ENCODE measurements at places on chromosomes 16 and 17. TPM values are rescaled to one million over a fixed set of nuclear protein-coding genes. Genes with fewer than 3 reads are reported as not detected.
A peak's percentile ranks its signal among the peaks of the same experiment; 100 is the strongest.

DNA sequence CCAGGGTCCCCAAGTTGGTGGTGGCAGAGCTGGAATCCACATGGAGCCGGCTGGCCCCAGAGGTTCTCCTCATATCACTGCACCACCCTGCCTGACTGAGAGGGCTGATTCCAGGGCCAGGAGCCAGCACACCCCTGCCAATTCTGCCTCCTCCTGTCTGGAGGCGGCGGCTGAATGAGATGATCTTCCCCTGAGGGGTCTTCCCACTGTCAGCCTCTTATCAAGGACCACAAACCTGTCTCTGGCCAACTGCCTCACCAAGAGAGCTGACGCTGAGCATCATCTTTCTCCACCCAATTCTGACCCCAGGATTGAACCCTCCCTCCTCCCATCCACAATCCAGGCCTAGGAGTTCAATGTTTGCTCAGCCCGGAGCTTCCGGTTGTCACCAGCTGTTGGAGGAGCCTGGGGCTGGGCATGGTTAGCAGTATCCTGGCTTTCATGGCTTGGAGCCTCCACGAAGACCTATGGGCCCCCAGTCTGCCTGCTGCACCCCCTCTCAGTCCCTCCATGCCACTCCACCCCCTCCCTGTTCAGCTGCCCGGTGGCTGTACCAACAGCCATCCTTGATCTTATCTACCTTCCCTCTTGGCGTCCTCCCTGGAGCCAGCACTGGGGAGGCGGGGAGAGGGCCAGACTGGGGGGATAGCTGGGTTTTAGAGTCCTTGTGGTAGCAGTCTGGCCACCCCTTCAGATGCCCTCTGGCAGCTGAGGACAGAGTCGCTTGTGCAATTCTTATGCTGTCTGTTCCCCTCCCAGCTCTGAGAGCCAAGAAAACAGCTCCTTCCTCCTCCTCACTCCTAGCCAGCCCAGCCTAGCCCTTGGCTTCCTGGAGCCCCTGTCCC is 25.6 kb downstream of the ABCC3 start:
- no peaks in the 10 kb centered on the region for H3K36me3 ChIP-seq
- no peak overlapping the region for H3K4me3 ChIP-seq
- DNase-seq, result no peak
- no peaks in the 10 kb centered on the region for H3K4me1 ChIP-seq
- H3K27me3 ChIP-seq, result no peaks in the 10 kb centered on the region

- no peak overlapping the region for H3K27ac ChIP-seq
- no peaks in the 10 kb centered on the region for H3K36me3 ChIP-seq
- no peaks in the 10 kb centered on the region for H3K27me3 ChIP-seq
Measured at GRCh38 chr16:67673712-67674580, 7.3 kb downstream of the C16orf86 start.

DNA sequence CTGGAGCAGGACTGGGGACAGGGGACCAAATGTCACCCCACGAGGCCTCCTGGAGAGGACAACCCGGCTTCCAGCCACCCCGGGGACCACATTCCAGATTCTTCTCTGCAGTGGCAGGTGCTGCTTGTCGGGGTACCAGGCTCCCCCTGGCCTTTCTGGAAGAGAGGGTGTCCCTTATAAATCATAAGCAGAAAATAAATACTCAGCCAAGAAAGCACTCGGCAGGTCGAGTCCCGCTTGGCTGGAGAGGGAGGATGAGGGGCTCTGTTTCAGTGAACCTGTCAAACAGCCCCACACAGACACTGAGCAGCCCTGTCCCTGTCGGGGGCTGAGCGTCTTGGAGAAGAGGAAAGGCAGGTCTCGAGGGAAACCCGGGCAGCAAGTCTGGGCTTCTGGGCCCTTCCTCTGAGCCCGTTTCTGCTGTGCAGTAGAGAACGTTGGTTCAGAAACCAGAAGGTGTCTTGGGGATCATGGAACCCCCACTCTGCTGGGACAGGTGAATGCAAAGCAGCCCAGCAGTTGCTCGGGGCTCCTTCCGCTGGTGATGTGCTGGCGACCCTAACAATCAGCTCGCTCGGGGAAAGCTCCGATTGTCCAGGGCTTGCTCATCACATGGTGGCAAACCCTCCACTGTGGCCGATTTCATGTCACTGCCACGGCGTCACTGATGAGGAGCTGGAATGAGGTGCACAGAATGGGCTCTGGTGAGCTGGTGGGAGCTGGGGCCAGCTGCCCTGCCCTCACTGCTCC is 36.6 kb downstream of the COX4I1 start:
- H3K27me3 ChIP-seq, result no peaks in the 10 kb centered on the region
- H3K4me3 ChIP-seq, result no peak overlapping the region
- no peaks in the 10 kb centered on the region for H3K36me3 ChIP-seq
- H3K27ac ChIP-seq, result no peak overlapping the region
- DNase-seq, result peak; percentile 51

- H3K4me3 ChIP-seq, result no peak overlapping the region
- H3K27me3 ChIP-seq, result no peaks in the 10 kb centered on the region
- H3K36me3 ChIP-seq, result no peaks in the 10 kb centered on the region
- DNase-seq, result no peak
- H3K4me1 ChIP-seq, result no peaks in the 10 kb centered on the region
Measured at GRCh38 chr17:34635876-34636275, 56.5 kb downstream of the TMEM132E start.

- DNase-seq, result no peak
- no peak overlapping the region for H3K4me3 ChIP-seq
- H3K27ac ChIP-seq, result no peak overlapping the region
- H3K36me3 ChIP-seq, result no peaks in the 10 kb centered on the region
- no peaks in the 10 kb centered on the region for H3K4me1 ChIP-seq
Measured at GRCh38 chr17:81978524-81979298, 1.3 kb downstream of the ASPSCR1 start.

GRCh38 chr17:10088444-10088843 is 110.0 kb downstream of the GAS7 start:
- H3K4me1 ChIP-seq, result no peaks in the 10 kb centered on the region
- H3K4me3 ChIP-seq, result no peak overlapping the region
- no peaks in the 10 kb centered on the region for H3K36me3 ChIP-seq
- DNase-seq, result peak; percentile 5

DNA sequence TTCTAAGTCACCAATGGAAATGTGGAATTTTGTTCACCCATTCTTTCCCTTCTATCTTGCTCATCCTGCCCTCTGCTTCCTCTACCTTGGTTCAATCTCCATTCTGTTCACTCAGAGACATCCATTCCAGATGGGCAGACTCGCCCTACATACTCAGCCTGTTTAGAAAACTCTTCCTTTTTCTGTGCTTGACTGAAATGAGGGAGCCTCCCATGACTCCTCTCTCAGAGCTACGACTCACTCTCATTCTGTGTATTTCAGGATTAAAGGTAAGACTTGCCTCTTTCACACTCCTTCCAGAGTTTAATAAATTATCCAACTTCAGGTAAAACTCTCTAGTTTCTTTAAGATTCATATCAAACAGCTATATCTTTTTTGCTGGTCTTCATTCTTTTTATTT is 182.8 kb downstream of the HS3ST3A1 start:
- H3K27me3 ChIP-seq, result no peaks in the 10 kb centered on the region
- no peaks in the 10 kb centered on the region for H3K4me1 ChIP-seq
- no peak overlapping the region for H3K27ac ChIP-seq
- no peak for DNase-seq
- no peaks in the 10 kb centered on the region for H3K36me3 ChIP-seq

DNA sequence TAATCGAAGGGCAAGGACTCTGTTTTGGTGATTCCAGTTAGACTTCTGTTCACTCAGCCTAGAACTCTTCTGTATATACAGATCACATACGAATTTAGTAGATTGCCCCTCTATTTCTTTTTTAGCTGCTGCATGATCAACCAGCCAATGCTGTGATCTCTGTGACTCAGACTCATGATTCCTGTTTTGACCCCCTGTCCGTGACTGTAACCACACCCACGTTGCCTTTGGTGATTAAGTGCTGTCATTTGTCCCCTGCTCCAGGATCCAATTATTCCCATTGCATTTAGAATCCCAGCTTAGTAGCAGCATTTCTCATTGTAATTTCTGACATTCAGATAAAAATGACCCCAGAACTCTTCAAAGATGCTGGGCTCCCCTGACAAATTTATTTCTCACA is 545.7 kb downstream of the NPIPA7 start:
- no peaks in the 10 kb centered on the region for H3K4me1 ChIP-seq
- no peaks in the 10 kb centered on the region for H3K27me3 ChIP-seq
- no peak for DNase-seq
- no peak overlapping the region for H3K4me3 ChIP-seq
- no peaks in the 10 kb centered on the region for H3K36me3 ChIP-seq

- no peaks in the 10 kb centered on the region for H3K27me3 ChIP-seq
- peak overlapping the region; percentile 93 for H3K27ac ChIP-seq
- H3K4me1 ChIP-seq, result peaks cover 14% of the 10 kb centered on the region
Measured at GRCh38 chr17:59427996-59428395, 96.5 kb downstream of the YPEL2 start.

DNA sequence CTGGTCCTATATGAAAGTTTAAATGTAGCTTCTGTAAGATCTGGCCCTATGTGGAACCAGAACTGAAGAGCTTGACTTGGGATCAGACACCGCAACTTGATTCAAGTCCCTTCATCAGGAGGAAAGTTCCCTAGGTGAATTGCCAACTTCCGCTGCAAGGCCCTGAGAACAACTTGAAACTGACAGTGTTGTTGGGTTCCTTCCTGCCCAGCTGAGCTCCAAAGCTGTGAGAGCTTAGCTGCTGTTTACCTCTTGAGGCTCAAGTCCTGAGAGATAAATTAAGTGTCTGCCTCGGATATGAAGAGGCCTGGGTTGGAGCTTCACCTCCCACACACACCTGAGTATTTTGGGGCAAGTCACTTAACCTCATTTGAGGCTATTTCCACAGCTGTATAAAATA is 44.7 kb downstream of the REXO5 start:
- H3K27ac ChIP-seq, result peak overlapping the region; percentile 100
- peaks cover 16% of the 10 kb centered on the region for H3K4me1 ChIP-seq
- DNase-seq, result no peak

AGRP gene
- total RNA-seq, result not detected

- no peak for DNase-seq
- H3K4me1 ChIP-seq, result peaks cover 2% of the 10 kb centered on the region
- H3K36me3 ChIP-seq, result no peaks in the 10 kb centered on the region
- H3K4me3 ChIP-seq, result no peak overlapping the region
Measured at GRCh38 chr16:82728901-82729300, 102.1 kb downstream of the CDH13 start.

NPW gene
- total RNA-seq, result 1.2 TPM

KRTAP16-1 gene
- total RNA-seq, result not detected

PYDC1 gene
- total RNA-seq, result not detected

DNA sequence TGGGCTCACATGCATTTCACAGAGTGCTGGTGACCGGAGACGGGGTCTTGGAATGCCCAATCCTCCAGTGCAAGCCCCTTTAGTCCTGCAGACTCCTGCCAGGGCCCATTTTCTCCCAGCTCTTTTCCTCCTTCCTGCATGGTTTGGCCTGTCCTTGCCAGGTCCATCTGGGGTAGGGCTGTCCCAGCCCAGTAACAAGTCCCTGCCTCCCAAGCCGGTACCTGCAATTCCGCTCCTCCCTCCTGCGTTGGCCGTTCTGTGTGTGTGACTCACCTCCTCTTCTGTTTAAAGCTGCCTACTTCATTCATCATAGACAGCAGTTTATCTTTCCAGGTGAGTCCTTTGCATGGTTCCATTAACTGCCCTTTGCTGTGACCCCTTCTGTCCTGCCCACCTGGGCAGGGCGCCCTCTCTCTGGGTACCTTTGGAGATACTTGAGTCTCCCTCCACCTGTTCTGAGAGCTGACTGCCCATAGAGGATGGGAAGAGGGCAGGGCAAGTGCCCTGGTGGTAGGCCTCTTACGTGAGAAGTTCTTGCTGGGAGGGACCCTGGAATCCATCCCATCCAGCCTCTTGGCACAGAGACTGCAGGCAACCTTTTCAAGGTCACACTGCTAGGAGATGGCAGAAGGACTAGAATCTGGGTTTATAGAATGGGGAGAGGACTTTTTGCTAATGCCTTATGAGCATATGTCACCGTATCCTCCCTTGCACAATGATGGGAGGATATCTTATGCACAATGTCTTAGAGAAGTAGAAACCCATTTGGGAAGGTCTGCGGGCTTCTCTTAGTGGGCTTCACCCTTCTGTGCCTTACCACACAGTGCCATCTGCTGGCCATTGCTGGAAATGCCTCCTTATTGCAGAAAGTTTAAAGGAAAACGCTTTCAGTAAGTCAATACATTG is 29.7 kb upstream of the LGALS9 start:
- peak; percentile 91 for DNase-seq
- H3K36me3 ChIP-seq, result no peaks in the 10 kb centered on the region
- H3K27me3 ChIP-seq, result no peaks in the 10 kb centered on the region

CRYM gene
- total RNA-seq, result 0.30 TPM
